Stimulated activated CD8-positive, alpha-beta memory T cell treated with anti-CD3 and anti-CD28 coated beads, Interleukin-15, amount 100 ng/mL, for 48 hours (primary cell): ENCODE measurements at places on chromosomes 3 and 15.
A peak's percentile ranks its signal among the peaks of the same experiment; 100 is the strongest.

- no peak for DNase-seq
Measured at GRCh38 chr3:161498259-161498921, 1.8 kb downstream of the OTOL1 start.

- DNase-seq, result no peak
Measured at GRCh38 chr15:22919171-22919570, 61.0 kb downstream of the CYFIP1 start.

- DNase-seq, result no peak
Measured at GRCh38 chr3:182740710-182741109, 52.6 kb upstream of the ATP11B start.

DNA sequence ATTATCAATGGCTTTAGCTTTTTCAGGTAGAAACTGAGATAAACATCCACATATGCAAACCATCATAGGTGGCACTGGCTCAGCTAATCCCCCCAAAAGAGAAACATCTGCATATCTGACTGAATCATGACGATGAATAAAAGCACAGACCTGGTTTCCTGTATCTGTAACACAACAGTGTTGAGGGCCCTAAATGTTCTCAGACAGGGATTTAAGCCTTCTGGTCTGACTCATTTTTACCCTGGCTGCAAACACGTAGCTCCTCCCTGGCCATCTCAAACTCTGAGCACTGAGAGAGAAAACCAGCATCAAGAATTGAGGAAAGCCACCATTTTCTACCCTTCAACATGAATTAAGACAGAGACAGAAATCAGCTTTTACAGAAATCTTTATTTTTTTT lies 35.2 kb downstream of the GLB1 start:
- no peak for DNase-seq

GRCh38 chr3:170809975-170810357 lies 60.0 kb downstream of the RPL22L1 start:
- no peak for DNase-seq

- DNase-seq, result no peak
Measured at GRCh38 chr3:54339608-54340007, 217.3 kb downstream of the CACNA2D3 start.

DNA sequence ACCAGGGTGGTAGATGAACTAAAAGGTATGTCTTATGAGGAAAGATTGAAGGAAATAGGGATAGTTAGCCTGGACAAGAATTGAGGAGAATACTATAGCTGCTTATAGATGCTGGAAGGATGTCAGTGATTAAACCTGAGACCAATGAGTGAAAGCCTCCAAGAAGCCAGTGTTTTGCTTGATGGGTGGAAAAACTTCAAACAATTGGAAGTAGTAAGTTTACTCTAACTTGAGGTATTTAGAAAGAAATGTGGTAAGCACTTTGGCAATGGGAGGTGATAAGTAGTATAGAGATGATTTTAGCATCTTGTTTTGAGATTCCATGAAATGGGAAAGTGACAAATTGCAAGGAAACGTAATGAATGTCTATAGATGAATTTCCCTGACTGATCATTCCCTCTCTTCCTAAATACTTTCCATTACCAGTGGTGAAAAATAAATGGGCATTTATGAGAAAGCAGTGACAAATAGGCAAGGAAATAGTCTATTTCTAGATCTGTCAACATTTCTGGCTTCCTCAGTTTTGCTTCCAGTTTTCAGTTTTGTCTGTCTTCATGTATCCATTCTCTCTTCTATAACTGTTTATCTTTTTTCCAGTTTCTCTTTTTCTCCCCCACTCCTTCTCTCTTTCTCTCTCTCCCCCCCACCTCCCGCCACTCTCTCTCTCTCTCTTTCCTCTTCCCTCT lies 19.2 kb downstream of the SLC15A2 start:
- DNase-seq, result no peak

DNA sequence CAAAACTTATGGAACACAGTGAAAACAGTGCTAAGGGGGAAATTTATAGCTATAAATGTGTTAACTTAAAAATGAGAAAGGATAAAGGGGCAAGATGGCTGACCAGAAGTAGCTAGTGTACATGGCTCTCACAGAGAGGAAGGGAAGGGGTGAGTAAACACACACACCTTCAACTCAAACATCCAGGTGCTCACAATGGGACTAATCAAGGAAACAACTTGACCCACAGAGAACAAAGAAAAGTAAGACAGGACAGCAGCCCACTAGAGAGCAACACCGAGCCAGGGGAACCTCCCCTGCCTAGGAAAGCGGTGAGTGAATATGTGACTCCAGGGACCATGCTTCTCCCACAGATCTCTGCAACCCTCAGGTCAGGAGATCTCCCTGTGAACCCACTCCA lies 85.0 kb upstream of the UBP1 start:
- DNase-seq, result no peak

DNA sequence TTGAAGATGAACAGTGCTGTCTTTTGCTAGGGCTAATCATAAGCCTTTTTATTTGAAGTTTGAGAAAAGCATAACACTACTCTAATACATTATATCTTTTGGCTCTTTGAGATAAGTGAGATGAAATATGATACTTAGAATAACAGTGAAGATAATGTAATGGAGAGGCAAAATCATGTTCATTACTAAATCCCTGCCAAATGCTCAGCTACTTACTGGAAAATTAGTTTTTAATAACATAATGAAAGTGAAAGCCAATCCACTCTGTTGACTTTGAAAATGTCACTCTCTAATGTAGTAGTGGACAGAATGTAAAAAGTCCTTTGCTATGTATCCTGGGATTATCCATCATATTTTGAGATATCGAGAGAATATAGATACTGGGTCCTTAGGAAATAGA lies 35.9 kb upstream of the MYH15 start:
- no peak for DNase-seq

GRCh38 chr15:63834500-63835210 lies 907 bp upstream of the HERC1 start:
- DNase-seq, result no peak

- DNase-seq, result no peak
Measured at GRCh38 chr15:70478251-70478990, 284.9 kb downstream of the UACA start.

GRCh38 chr3:151146071-151146730 lies 56.8 kb downstream of the GPR171 start:
- peak; percentile 28 for DNase-seq

- DNase-seq, result no peak
Measured at GRCh38 chr15:91118817-91119590, 18.9 kb downstream of the SV2B start.

DNA sequence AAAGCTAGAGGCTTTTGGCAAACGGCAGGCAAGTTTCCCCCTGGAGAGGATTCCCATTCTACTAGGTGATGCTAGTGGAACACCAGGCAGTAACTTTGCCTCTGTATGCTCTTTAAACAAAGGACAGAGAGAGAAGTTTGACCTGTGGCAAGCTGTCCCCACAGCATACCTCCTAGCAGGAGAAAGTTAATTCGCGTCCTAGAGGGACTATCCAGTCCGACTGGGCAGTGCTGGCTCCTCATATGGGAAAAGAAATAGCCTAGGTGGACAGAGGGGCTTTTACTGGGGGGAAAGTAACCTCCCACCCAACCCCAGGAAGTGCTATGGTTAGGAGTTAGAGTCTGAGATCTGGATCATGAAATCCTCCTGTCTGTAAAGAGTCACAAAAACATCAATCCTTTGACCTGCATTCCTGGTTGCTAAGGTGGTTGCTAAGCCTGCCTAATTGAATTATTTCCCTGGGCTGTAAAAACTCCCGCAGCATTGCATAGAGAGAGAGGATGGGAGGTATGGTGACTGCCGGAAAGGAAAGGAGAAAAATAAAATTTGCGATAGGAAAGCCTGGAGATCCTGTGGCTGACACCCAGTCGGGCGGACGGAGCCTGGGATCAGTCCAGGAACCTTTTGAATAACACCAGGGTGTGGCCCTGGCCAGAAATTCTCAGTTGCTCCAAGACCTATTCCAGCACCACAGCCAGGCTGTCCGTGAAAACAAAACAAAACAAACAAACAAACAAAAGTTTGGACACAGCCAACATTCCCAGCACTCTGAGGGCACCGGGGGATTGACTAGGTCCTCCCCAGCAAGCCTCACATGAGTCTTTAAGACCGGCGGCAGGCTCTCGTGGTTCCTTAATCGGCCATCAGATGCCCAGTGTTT lies 67.7 kb upstream of the ATP11B start:
- no peak for DNase-seq

DNA sequence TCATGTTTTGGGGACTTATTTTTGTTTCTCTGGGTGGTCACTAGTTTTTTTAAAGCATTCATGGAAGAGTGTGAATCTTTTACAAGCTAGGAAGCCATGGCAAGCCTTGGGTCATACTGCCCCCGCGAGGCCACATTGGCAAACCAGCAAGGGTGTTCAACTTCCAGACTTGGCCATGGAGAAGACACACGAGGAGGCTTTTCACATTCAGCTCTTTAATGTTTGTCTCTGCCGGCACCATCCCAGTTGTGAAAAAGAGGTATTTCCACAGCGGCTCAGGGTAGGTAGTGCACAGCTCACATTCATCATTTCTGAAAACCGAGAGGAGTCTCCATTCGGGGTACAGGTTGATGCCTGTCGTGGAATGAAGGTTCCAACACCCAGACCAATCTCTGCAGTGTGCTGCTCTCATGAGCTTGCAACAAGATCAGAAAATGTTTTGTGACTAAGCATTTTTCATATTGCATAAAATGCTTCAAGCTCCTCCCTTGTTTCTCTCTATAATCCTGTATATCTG lies 7.7 kb downstream of the CCR5 start:
- DNase-seq, result peak; percentile 39

GRCh38 chr15:94453227-94453988 lies 222.0 kb downstream of the MCTP2 start:
- DNase-seq, result no peak

DNA sequence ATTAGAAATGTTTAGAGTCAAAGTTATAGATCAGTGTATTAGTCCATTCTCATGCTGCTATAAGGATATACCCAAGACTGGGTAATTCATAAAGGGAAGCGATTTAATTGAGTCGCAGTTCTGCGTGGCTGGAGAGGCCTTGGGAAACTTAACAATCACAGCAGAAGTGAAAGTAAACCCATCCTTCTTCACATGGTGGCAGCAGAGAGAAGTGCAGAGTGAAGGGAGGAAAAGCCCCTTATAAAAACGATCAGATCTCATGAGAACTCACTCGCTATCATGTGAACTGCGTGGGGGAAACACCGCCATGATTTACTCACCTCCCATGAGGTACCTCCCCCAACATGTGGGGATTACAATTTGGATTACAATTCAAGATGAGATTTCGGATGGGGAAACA lies 871.5 kb downstream of the DIPK2A start:
- DNase-seq, result no peak

GRCh38 chr3:12356996-12357395 lies 68.1 kb downstream of the PPARG start:
- no peak for DNase-seq

- DNase-seq, result no peak
Measured at GRCh38 chr3:124832782-124833709, 54.1 kb downstream of the ITGB5 start.

GRCh38 chr15:57797568-57798267 lies 91.2 kb downstream of the POLR2M start:
- no peak for DNase-seq

GRCh38 chr3:6551165-6551564 lies 309.8 kb upstream of the GRM7 start:
- no peak for DNase-seq

DNA sequence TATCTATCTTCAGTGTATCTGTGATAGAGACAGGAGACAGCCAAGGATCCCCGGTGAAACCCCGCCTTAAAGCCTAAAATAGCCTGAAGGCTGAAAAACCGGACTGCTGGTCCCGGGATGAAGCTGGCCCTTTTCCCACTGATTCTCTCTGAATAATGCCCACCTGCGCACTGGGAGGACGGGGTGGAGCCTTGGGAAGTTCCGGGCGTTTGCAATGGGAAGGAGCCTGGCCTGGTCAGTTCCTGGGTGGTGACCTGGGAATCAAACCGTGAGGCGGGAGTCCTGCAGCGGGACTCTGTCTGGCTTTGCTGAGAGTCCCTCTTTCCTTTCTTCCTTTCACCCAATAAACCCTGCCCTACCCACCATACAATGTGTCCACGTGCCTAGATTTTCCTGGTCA lies 157.9 kb downstream of the C3orf38 start:
- DNase-seq, result no peak

DNA sequence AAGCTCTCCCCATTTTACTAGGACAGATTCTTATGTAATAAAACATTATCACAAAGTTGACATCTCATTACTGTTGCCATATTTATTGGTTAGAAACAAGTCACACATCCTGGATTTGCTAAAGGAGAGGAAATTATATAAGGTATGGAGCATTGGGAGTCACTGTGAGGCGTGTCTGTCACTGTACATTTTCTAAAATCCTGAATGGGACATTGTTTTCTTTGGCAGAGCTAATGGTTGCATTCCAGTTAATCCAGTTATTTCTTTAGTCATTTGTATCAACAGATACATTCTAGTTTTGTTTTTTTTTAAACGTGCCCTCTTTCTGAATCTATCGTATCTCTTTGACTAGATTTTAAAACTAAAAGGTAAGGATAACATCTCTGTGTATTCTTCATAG lies 70.2 kb upstream of the MITF start:
- no peak for DNase-seq

GRCh38 chr3:194508491-194509453 lies 22.0 kb upstream of the ATP13A3 start:
- DNase-seq, result no peak

GRCh38 chr15:95464509-95464908 lies 866.0 kb upstream of the NR2F2 start:
- no peak for DNase-seq

- DNase-seq, result no peak
Measured at GRCh38 chr3:122697952-122698620, 17.4 kb downstream of the PARP14 start.

DNA sequence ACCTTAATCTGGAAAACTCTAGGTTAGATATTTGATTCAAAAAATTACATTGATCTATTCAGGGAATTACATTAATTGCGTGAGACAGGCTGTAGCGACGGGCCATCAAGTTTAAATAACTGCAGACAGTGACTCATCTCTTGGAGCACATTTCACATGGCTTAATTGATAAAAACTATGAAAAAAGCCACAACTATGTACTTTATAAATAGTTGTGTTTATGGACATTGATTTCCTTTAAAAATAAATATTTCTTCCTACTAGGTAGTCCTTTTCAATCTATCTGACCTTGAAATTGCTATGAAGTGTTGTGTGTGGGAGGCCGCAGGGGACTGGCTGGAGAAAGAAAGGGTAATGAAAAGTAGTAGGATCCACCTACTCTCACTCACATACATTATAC lies 157.8 kb downstream of the IL1RAP start:
- DNase-seq, result no peak

DNA sequence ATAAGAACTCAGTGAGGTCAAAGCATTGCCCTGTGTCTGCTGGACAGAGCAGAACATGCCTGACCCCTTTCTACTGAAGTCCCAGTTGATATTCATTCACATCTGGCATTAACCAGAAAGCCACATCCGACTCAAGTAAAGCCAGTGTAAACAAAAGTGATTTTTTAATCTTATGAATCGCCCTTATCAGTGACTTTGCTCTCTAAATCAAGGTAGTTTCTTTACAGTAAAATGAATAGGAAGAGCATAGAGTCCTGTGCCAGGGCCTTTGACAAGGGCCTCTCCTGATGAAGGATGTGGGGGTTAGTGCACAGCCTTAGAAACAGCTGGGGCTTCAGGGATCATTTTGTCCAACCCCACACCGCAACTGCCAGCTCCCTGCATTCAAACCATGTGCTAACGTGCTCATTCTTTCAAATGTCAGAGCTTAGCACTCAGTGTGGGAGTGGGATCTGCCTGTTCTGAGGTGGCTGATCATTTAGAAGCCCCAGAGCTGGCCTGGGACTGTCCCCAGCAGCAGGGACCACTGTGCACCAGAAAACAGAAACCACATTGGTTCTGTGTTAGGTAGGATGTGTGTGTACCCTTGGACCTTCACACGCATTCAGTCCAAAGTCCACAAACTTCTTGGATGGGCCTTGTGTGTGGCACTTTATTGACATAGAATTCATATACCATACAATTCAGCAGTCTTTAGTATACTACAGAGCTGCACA lies 55.3 kb downstream of the CCR4 start:
- DNase-seq, result peak; percentile 40
